Karpas-422 (cell line): ENCODE measurements at places on chromosomes 12 and 14.

DNA sequence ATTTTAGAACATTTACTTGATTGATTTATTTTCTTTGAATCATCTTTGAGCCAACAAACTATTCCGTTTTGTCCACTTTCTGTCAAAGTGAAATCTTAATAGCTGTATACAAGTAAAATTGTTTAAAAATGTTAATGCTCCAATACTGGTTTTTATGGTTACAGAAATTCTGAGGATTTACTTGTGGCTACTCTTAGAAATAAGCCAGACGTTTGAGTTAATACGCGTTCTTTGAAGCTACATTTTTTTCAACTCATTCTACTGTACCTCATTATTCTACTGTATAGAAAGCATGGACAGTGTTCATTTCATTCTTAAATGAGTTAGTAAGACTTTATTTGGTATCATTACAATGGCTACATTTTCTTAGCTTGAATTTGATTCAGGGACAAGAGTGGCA lies 996.2 kb upstream of the FLRT2 start:
- no peak overlapping the region for H3K4me3 ChIP-seq
- no peak overlapping the region for H3K27ac ChIP-seq
- no peaks in the 10 kb centered on the region for H3K27me3 ChIP-seq
- H3K4me1 ChIP-seq: peaks cover 20% of the 10 kb centered on the region
- no peaks in the 10 kb centered on the region for H3K36me3 ChIP-seq

GRCh38 chr12:69350002-69350626 lies 1.9 kb downstream of the LYZ start:
- DNase-seq: no peak
- no peaks in the 10 kb centered on the region for H3K27me3 ChIP-seq
- no peaks in the 10 kb centered on the region for H3K4me1 ChIP-seq
- H3K4me3 ChIP-seq: no peak overlapping the region
- H3K36me3 ChIP-seq: no peaks in the 10 kb centered on the region
- no peak overlapping the region for H3K27ac ChIP-seq

GRCh38 chr12:114691196-114691595 lies 7.2 kb upstream of the TBX3 start:
- no peak overlapping the region for H3K27ac ChIP-seq
- H3K4me1 ChIP-seq: no peaks in the 10 kb centered on the region
- H3K27me3 ChIP-seq: no peaks in the 10 kb centered on the region

DNA sequence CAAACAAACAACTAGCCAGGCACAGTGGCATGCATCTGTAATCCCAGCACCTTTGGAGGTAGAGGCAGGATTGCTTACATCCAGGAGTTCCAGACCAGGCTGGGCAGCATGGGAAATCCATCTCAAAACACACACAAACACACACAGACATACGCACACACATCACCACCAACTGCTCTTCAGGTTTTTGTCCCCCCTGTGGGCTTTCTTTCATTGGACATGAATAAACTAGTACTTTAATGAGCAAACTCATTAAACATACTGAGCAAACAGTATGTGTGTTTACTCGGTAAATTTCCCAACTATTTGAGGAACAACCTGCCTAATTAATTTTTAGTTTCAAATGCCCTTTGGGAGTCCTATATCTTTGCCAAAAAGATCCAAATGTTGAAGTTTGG lies 10.1 kb upstream of the RASSF3 start:
- H3K27ac ChIP-seq: no peak overlapping the region
- H3K36me3 ChIP-seq: no peaks in the 10 kb centered on the region
- H3K4me3 ChIP-seq: no peak overlapping the region
- no peaks in the 10 kb centered on the region for H3K27me3 ChIP-seq

- DNase-seq: no peak
- no peak overlapping the region for H3K27ac ChIP-seq
- H3K4me3 ChIP-seq: no peak overlapping the region
- no peaks in the 10 kb centered on the region for H3K36me3 ChIP-seq
- H3K27me3 ChIP-seq: no peaks in the 10 kb centered on the region
Observed at GRCh38 chr12:76778364-76778763, 14.4 kb downstream of the ZDHHC17 start.
